Stimulated activated CD4-positive, alpha-beta T cell treated with anti-CD3 and anti-CD28 coated beads, Interleukin-15, amount 100 ng/mL, for 48 hours (primary cell): ENCODE measurements at places on chromosomes 4 and X.

GRCh38 chr4:72971572-72971971, 97.9 kb downstream of the COX18 start:
- no peak for DNase-seq

DNA sequence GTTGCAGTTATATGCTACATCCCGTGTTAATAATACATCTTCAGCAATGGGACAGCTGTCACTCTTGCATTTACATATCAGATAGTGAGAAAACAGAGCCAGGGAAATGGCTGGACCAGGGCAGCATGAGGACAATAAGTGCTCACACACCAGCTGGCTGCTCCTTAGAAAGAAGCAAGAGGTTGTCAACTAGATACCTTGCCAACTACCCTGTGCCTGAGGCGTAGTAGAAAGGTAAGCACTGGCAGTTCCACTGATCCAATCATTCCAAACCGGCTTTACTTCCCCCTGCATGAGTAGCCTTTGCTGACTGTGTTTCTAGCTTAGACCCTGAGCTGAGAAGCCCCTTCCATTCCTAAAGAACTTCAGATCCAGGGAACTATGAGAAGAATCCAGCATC, 52.2 kb upstream of the FGF13 start:
- DNase-seq = no peak

GRCh38 chr4:154999950-155000578, 208.4 kb upstream of the NPY2R start:
- no peak for DNase-seq

GRCh38 chrX:131061306-131061705, 3.2 kb downstream of the ARHGAP36 start:
- no peak for DNase-seq

GRCh38 chr4:7195546-7196287, 3.4 kb downstream of the SORCS2 start:
- DNase-seq = no peak

- DNase-seq = no peak
Observed at GRCh38 chrX:25096522-25097045, 80.8 kb upstream of the ARX start.

DNA sequence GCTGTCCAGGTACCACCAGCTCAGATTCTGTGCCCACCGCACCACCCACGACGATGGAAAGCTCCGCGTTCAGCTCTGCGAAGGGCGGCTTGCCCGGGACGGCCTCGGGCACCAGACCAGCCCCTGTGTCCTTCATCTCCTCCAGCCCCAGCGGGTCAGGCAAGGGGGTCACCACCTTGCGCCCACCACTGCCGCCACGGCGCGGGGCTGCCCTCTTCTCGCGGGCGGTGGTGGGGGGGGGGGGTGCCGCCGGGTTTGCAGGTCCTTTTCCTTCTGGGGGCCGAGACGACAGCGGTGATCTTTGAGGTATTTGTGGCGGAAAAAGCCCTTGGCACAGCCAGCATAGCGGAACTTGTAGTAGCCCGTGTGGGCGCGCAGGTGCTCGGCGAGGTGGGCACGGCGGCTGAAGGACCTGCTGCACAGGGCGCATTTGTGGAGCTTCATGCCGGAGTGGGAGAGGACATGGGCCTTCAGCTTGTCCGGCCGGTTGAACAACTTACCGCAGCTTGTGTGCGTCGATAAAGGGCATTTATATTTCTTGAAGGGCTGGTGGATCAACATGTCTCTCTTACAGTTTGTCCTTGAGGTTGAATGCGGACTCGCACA, 50.9 kb downstream of the CFAP299 start:
- DNase-seq = no peak

DNA sequence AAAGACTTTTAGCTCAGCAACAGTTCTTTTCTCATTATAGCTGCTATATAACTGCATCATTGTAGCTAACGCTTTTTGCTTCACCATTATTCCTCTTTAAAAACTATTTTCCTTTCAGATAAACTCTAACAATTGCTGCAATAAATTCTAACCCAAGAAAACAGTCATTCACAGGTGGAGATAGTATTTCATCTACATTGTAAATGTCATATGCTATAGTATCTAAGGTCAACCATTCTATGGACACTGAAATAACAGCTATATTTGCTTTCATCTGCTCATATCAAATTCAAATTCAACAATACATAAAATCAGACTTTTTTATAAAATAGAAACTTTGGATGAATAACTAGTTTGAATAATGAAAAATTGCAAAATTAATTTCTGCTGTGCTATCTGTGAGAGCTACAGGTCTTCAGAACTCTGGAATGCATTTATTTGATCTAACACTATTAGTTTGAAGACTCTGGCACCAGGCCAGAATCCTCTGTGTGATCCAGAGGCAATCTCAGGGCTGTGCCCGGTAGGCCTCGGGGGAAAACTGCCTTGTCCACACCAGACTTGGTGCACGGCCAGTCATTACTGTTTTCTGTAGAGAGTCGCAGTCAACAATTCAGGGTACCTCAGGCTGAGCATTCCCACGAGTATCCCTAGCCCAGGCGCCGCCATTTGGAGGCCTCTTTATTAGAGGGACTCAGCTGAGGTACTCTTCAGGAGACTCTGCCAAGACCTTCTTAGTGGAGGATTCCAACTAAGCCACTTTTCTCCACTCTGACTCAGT, 332.4 kb downstream of the SLC7A11 start:
- DNase-seq = no peak

DNA sequence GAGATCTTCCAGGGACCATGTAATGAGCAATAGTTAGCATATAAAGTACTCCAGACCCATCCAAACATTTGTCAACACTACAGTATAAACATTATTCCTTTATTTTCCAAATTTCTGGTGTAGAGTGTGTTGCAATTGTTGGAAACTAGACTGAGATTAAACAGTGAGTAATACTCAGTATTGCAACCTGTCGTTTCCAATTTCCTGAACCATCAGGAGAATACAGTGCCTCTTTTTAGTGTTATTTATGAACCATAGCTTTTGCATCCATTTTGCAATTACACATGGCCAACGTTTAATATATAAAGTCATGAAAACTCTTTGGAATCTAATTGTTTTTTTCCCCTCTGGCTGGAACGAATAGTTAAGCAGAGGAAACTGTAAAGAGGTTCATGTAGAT, 58.3 kb upstream of the DHRSX start:
- no peak for DNase-seq

DNA sequence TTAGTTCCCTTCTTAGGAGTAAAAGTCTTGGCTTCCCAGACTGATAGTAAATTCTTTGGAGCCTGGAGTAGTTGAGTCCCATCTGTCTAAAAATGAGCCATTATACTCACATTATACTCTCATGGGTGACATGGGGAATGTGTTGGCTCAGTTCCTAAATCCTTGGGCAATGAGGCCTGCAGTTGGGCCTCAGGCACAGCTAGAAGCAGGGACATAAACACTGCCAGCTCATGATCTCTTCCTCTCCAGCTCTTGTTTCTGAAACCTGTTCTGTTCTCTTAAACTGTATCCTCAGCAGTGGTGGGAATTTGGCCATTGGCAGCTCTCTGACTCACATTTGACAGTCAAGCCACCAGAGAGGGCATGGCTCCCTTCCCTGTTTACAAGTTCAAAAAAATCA, 212.5 kb downstream of the SPATA18 start:
- DNase-seq = no peak

DNA sequence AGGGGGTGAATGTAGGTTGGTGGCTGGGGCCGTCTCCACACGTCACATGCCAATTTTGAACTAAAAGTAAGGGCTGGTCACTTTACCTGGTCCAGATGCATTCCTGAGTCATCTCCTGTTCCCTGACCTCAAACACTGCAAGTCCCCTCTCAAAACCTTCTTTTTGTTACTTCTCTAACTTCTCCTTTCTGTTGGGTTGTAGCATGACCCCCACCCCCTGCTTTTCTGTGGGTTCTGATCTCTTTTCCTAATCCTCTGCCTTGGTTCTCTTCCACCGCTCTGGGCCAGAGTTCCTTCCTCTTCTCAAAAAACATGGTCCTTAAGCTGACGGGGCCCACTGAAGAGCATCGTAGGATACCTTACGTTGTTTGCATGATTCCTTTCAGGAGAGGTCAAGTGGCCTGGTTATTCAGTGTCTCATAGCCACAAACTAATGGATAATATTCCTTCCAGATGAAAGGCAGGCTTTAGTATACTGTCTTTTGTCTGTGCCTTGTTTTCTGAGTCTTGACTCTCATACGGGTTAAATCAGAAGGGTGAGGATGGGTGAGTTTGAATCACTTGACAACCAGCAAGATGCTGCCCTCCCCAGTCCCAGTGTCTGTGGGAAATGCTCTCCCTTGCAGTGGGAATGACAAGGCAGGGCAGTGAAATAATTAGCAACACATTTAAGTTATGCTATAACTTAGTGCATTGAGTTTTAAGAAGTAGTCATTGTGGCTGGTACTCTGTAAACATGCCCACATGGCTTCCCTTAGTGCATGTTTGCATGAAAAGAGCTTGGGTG, 15.1 kb downstream of the SMS start:
- DNase-seq = no peak

- no peak for DNase-seq
Observed at GRCh38 chr4:8346838-8347605, 77.5 kb downstream of the HTRA3 start.

DNA sequence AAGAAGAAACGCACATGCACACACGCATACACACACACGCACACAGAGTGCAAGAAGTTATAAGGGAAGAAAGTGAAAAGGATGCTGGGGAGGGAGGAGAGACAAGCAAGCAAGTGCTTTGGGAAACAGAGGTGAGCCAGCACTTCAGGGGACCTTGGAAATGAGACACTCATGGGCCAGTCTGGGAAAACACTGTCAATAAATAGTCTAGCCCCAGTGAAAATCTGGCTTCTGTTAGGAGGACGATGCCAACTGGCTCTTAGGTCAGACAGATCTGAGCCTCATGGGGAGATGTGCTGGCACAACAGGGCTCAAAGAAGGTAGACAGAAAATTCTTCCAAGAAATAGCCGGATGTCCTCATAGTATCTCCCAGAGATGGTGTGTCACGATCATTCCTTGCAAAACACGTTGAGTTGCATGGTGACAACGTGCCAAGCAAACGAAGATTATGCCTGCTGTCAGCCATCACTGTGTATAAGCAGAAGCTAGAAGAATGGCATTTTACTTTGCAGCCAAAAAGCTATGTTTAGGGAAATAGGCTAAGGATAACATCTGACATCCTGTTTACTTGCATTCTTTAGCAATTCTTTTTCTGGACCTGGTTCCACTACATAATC, 557 bp upstream of the ARHGEF6 start:
- no peak for DNase-seq

GRCh38 chr4:124468360-124468759, 244.2 kb downstream of the ANKRD50 start:
- no peak for DNase-seq

GRCh38 chr4:99054428-99054994, 34.1 kb downstream of the ADH5 start:
- DNase-seq = no peak

- DNase-seq = no peak
Observed at GRCh38 chr4:16909281-16909680, 10.8 kb upstream of the LDB2 start.

- DNase-seq = no peak
Observed at GRCh38 chrX:103513476-103514108, 5.7 kb downstream of the RAB40A start.

- no peak for DNase-seq
Observed at GRCh38 chr4:5387457-5387856, 320.9 kb downstream of the EVC2 start.

DNA sequence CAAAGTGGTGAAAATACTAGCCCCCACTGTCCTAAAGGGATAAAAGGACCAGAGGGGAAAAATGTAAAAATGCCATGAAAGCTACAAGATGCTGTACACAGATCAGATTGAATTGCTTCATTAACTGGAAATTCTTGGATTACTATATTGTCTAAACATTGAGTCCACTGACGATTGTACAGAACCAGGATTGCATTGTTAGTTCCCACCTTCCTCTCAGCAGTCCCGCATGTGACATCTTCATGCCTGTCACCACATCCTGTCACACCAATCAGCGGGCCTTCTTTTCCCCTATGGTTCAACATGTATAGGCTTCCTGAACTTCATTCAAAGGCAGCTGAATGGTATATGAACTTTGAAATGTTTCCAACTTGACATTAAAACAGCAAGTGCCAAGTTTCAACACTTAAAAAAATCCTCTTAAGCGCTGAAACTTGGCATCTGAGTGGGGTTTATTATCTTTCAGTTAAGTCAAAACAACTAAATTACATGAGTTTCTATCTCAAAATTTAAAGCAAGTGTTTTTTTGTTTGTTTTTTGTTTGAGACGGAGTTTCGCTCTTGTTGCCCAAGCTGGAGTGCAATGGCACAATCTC, 24.6 kb downstream of the ZRSR2 start:
- no peak for DNase-seq

DNA sequence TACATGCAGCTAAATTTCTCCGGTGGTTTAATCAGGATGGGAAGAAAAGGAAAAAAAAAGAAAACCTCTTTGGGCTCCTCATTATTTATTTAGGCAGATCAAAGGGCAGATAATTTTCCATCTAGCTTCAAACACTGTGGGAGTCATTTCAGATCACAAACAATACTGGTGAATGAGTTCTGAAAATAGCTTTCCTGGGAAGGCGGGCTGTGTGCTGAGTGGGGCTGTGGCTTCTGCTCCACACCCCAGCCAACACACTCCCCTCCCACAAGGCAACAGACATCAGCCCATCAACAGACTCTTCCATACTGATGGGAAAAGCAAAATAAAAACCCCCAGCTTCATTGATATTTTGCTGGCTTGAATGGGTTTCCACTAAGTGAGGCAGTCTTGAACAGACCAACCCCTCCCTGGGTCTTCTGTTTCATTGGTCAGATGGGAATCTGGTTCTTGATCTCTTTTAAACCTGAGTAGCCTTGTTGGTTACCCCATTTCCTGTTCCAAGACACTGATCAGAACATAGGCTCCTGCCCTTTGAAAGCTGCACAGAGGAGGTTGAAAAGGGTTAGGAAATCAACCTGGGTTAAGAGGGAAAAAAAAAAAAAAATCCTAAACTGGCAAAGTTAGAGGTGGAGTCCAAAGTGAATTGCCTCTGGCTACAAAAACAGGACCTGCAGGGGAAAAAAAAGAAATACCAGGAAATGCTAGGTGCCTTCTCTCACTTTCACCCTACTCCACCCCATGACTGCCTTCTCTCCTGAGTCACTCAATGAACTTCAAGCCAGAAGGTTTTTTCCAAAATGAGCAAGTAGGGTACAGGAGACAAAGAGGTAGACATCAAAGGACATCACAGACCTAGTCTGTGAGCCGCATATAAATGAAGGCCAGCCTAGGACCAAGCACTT, 20.0 kb downstream of the AMOT start:
- no peak for DNase-seq

- no peak for DNase-seq
Observed at GRCh38 chrX:3599802-3600430, 113.5 kb downstream of the PRKX start.

- no peak for DNase-seq
Observed at GRCh38 chr4:118589471-118590055, 95.6 kb upstream of the METTL14 start.

DNA sequence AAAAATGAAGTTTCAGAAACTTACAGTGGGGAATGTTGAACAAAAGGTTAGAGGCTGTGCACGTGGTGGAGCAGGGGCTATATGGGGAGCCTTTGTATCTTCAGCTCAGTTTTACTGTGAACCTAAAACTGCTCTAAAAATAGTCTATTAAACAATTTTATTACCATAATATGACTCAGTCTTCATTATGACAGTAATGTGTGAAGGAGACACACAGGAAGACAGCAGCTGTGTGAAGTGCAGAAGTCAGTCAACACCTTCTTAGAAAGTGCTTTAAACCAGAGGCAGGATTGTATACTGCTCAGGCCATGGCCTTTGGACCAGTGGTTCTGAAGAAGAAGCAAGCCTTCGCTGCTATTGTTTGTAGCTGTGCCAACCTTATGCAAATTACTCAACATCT, 89.7 kb downstream of the ARHGAP10 start:
- no peak for DNase-seq
